ENCODE measurements at places on chromosomes 11 and 22.

GRCh38 chr11:17098038-17098437 lies 20.6 kb upstream of the RPS13 start:
- no peak overlapping the region for H3K4me3 ChIP-seq
- no peaks in the 10 kb centered on the region for H3K27me3 ChIP-seq
- peaks cover 94% of the 10 kb centered on the region for H3K36me3 ChIP-seq
- no peak overlapping the region for H3K27ac ChIP-seq

DNA sequence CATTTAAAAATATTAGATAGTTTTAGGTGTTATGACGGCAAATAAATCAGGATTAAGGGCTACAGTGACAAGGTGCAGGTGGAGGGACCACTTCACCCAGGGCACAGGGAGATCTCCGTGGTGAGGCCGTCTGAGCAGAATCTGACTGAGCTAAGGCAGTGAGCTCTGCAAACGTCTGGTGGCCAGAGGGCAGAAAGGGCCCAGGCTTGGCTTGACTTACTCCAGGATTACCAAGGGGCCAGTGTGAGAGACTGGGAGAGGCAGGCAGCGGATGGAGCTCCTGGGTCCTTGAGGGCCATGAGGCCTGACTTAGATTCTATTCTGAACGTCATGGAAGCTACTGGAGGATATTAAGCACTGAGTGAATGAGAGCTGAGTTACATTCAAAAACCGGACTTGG lies 125.9 kb upstream of the B3GAT1 start:
- H3K27ac ChIP-seq = no peak overlapping the region
- H3K27me3 ChIP-seq = peaks cover 5% of the 10 kb centered on the region
- H3K4me3 ChIP-seq = no peak overlapping the region

DNA sequence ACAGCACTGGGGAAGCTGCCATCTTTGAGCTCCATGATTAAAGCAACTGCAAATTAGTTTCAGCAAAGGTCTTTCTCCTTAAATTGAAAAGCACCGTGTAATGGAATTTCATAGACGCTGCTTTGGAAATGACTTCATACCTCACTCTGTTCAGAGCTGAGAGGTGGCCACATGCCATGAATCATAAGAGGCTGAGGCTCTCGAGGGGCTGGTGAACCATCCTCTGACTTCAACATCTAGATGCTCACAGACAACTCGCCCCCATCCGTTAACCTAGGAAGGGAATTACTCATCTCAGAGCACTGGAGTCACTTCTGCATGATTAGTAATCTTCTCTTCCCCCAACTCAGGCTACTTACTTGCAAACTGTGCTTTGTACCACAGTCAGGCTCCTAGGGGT lies 122.3 kb downstream of the RCN1 start:
- H3K36me3 ChIP-seq = no peaks in the 10 kb centered on the region
- no peak overlapping the region for H3K4me3 ChIP-seq
- no peak overlapping the region for H3K27ac ChIP-seq
- H3K27me3 ChIP-seq = no peaks in the 10 kb centered on the region

DNA sequence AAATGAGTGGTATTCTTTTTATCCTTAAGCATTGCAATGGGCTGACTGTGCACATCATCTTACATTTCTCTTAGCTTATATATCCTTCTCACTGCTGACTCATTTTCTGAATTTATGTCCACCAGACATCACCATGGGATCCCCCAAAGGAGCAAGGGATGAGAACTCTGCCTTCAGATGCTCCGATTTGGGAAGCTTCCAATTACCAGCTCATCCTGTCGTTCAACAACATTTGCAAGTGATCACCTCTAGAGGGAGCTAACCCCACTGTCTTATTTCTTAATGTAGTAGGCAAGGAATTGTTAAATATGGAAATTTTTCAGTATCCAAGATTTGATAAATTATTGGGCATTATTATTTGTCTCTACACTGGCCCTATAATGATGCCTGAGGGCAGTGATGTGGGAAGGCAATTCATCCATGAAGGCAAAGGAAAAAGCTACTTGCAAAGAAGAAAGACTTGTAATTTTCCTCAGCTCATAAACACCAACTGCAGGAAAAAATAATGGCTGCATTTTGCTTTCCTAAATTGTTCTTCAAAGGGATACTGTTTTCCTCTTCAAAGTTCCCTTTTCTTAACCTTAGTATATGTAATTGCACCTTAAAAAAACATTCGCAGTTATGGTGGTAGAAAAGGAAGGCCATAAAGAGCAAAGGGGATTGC lies 102.4 kb upstream of the FSHB start:
- no peak overlapping the region for H3K4me3 ChIP-seq
- H3K4me1 ChIP-seq = no peaks in the 10 kb centered on the region
- no peaks in the 10 kb centered on the region for H3K27me3 ChIP-seq
- H3K36me3 ChIP-seq = no peaks in the 10 kb centered on the region
- DNase-seq = no peak

DNA sequence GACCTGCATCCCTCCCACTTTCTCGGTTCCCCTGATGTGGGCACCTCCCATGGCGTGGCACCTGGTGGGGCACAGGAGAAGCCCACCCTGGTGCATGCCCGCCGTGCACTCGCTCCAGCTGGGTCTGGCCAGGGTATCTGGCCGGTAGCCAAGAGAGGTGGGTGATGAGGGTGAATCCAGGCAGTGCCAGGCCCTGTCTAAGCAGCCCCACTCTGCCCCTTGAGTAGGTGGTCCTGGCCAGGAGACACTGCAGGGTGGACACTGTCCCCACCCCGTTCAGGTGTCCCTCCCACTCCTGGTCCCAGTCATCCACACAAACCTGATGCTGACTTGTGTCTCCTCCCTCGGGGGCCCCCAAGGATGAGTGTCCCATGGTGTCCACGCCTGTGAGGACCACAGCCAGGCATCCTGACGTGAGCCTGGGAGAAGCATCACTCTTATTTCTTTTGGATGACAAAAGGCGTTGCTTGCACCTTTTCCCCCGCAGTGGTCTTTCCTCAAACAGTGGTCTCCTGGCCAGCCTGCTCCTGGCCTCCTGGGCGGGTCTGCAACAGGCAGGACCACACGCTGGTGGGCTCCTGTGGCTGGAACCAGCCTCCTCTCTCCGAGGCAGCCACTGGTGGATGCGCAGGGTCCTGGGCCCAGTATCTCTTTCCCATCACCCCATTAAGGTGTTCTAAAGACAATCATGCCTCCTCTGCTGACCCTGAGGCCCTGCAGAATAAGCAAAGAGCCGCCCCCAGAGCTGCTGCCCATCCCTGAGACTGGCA lies 922.3 kb downstream of the BRD1 start:
- H3K36me3 ChIP-seq = no peaks in the 10 kb centered on the region
- H3K27me3 ChIP-seq = no peaks in the 10 kb centered on the region
- H3K4me1 ChIP-seq = no peaks in the 10 kb centered on the region
- no peak overlapping the region for H3K4me3 ChIP-seq
- H3K27ac ChIP-seq = no peak overlapping the region

GRCh38 chr22:34038801-34039555 lies 118.7 kb upstream of the LARGE1 start:
- no peak for DNase-seq
- no peaks in the 10 kb centered on the region for H3K27me3 ChIP-seq
- H3K4me3 ChIP-seq = no peak overlapping the region

DNA sequence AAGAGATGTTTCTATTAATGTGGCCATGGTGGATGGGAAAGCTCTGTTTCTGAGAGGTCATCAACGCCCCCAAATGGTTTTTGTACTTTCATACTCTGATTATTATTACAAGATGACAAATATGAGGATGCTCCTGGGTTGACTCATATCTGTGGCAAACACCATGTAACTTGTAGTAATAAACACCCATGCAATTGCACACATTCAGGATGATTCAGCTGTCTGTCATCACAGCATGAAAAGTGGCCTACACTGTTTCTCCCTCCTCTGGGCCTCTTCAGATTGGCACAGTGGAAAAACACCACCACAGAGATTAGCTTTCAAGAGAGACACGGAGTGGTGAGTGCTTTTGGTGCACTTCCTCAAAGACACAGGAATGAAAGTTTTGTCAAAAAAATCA lies 85.4 kb downstream of the MTNR1B start:
- H3K36me3 ChIP-seq = no peaks in the 10 kb centered on the region
- H3K4me3 ChIP-seq = no peak overlapping the region
- no peak for DNase-seq
- no peaks in the 10 kb centered on the region for H3K27me3 ChIP-seq

All from tibial nerve (tissue), 4 donors.